Suppressor macrophage (primary cell): ENCODE measurements at places on chromosomes 7 and 10.

- peak; percentile 10 for DNase-seq
These were observed 39.7 kb downstream of the CACNB2 start for GRCh38 chr10:18179891-18180290.

DNA sequence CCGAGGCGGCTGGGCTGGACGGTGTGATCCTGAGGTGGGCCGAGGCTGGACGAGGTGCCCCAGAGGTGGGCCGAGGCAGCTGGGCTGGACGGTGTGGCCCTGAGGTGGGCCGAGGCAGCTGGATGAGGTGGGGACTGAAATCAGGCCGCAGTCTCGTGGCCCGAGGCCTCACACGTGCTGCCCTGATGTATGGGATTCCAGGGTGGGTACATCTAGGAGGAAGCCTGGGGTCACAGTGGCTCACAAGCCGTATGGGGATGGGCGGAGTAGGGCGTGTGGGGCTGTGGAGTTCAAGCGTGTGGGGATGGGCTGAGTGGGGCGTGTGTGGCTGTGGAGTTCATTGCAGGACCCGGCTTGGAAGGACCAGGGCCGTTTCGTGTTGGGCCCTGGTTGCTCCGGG lies 12.5 kb upstream of the NKX6-2 start:
- no peak for DNase-seq

- DNase-seq: no peak
These were observed 115.8 kb upstream of the PRR15 start for GRCh38 chr7:29447828-29448227.

- DNase-seq: no peak
These were observed 97.7 kb downstream of the TAF3 start for GRCh38 chr10:7915923-7916536.

DNA sequence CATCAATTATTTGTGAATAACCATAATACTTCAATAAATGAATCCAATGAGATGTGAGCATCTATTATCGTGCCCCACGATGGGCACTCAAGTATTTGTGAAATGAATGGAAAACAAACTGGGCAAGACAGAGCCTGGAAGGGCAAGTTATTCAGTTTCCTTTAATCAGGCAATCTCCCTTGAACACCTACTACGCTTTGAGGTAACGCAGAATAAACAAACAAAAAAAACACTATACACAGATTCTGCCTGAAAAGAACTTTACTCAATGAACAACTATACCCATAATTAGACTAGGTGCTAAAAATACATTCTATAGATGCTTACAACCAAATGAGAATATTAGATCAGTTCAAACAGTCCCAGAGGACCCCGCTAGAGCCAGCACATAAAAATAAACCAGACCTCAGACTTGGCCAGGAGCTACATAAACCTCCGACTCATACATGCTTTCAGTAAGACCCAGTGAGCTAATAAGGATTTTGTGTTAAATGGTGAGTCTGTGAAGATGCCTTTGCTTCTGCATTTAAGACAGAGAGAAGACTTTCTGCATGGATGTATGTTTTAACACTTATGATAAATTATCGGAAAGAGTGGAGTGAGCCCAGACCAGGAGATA lies 121.3 kb downstream of the MPP7 start:
- no peak for DNase-seq

DNA sequence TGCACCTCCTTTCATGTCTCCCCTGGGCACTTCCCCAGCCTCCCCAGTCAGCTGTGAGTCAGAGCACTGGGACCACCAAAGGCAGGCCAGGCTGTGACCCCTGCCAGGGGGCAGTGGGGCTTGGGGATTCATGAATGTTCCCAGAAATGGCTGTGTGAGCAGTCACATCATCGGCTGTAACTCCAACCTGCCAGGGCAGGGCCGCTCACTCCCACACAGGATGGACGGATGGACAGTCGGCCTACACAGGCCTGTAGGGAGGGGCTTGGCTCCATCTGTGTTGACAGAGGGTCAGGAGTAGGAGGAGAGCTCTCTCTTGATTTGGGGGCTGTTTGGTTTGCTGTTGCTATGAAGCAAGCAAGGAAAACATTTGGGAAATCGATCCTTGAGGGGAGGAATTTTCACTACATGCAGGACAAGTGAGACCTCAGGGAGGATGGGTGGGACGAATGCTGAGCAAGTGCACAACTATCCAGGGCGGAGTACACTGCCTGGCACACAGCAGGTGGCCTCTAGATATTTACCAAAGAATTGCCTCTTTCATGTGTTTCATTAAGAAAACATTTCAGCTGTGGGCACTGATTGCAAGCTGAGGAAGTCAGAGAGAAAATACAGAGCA lies 2.9 kb upstream of the IGFBP1 start:
- DNase-seq: no peak

GRCh38 chr7:17472518-17472917 lies 174.1 kb downstream of the AHR start:
- no peak for DNase-seq

DNA sequence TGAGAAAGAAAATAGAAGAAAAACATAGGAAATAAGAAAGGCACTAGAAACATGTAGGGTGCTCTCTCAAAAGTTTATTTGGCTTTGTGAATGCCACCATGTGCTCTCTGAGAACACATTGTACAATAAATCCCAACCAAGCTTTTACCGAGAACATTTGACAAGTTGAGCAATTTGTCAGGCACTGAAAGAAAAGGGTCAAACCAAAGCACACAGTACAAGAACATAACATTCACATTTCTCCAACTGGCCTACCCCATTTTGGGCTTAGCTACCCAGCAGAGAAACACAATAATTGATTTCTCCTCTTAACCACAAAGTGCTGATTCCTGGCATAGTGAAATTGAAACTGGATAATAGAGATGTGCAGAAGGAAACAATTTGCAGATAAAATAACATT lies 69.2 kb upstream of the SLC39A12 start:
- DNase-seq: no peak

DNA sequence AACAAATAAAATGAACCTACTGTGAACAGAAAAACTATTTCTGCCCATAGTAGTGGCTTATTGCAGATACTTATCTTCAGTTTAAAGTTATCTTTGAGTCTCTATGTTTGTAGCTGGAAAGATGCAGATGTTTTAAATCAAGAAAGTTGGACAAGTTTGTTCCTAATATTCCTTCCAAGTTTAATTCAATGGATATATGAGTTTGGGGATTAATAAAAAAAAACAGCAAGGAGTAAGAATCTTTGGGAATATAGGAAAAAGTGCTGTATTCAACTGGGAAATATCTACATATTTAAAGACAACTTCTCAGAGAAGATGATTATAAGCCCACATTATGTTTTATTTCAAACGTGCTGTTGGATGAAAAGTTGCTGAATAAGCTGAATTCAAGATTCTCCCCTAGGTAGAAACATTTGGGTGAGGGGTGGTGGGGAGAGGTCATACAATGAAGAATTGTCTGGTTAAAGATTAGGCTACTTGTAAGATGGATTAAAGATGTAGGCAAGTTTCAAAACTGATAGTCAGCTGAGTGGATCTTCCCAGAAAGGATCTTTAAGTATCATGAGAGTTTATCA lies 1135.2 kb downstream of the CNTNAP2 start:
- no peak for DNase-seq

GRCh38 chr7:5612695-5613094 lies 168.8 kb downstream of the RNF216 start:
- no peak for DNase-seq

DNA sequence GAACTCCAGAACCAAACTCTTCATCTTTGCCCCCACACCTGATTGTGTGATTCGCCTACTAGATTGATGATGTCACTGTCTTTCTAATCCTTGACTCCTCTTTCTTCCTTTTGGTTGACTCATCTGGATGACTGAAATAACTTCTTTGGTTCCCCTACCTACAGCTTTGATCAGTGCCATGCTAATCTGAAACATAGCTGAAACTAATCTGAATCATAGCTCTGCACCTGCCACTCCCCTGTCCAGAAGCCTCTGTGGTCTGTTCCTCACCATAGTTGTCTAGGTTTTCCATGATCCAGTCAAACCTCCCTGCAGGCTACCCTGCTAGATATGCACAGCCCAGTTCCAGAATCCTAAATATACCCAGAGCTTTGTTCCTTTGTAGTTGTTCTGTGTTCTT lies 51.9 kb downstream of the ZNF365 start:
- peak; percentile 27 for DNase-seq

- no peak for DNase-seq
These were observed 110.0 kb downstream of the EMX2 start for GRCh38 chr10:117652228-117653169.

DNA sequence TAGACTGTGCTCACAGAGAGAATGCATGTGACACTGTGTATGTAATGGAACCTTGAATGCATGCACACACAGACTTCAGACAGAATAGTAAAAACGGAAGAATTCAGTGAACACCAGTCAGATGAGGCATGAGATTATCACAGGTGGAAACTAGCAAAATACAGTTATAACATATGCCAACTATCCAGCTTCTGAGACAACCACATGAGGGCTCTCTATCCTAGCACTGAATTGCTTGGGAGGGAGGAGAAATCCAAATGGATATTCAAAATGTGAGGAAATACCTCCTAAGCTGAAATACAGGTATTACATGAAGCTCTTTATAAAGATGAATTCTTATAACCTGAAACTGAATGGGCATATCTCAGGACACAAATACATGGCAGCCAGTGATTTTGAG lies 30.6 kb downstream of the GARS1 start:
- no peak for DNase-seq

DNA sequence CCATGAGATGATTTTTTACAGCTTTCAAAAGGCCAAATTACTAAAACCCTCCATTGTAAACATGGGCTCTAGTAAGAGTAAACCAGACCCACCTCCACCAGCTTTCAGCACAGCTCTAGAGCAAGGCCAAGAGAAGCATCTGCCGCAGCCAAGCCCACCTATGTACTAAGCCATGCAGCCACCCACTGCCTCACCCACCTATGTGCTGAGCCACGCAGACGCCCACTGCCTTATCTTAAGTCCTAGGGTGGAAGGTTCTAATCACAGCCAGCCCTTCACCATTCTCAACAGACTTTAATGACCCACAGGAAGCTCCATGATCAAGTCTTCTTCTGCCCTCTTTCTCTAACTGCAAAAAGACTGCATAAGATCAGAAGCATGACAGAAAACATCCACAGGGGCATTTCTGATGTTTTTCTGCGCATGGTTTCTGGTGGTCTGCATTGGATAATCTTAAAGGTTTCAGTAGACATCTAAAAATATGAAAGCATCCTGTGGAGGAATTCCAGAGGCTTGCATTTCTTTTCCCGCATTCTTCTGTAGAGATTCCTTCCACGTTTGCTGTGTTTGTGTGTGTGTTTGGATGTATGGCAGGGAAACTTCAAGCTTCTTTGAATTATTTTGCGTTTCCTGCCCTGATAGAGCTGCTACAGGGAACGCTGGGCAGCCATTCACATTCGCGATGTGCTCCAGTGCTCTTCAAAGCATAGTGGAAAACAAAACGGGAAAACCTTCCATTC lies 286.1 kb upstream of the KLF6 start:
- no peak for DNase-seq

- DNase-seq: no peak
These were observed 5.7 kb downstream of the ELN start for GRCh38 chr7:74033372-74034311.

- no peak for DNase-seq
These were observed 78.0 kb upstream of the CTTNBP2 start for GRCh38 chr7:117951285-117951684.

DNA sequence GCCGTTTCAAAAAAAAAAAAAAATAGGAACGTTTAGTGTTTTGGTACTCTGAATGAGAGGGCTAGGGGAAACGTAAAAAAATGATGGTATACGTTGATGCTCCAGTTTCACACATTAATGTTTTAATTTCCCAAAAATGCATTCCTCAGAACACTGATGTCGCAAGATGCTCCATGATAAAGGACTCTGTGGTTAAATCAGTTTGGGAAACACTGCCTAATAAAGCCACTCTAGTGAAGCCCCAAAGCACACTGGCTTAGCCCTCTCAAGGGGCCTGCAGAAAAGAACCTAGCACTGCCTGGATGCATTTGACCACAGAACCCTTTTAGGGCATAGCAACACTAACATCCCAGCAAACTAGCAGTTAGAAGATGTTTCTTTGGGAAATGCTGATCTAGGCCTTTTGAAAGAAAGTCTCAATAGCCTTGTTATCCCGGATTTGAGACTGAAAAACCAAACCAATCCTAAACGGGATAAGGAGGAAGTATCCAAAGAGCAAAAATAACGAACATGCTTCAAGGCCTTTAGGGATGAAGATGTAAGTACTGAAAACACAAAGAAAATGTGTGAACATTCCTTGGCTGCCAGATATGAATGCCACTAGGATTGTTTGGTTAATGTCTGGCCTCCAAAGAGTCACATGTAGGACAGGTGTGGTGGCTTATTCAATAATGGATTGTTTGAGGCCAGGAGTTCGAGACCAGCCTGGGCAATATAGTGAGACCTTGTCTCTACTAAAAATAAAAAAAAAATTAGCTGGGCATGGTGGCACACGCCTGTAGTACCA lies 11.0 kb downstream of the DLG5 start:
- DNase-seq: no peak

GRCh38 chr10:42969909-42970308 lies 107.0 kb upstream of the RET start:
- DNase-seq: no peak

DNA sequence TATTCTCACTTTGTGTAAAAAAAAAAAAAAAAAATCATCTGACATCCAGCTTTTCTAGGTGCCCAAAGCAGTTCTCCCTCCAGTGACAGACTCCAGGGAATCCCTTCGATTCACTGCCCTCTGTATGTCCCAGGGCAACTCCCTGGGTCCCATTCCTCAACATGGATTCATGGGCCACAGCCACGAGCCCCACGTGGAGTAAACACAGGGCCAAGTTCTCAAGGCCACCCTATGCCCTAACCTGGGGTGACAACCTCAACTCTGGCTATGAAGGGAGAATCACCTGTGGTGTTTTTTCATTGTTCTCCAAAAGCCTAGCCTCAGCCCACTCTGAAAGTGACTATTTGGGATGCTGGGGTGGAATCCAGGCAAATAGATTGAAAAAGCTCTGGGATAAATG lies 3.4 kb downstream of the BNIP3 start:
- no peak for DNase-seq

- no peak for DNase-seq
These were observed 198.7 kb downstream of the AHR start for GRCh38 chr7:17497136-17497535.

- no peak for DNase-seq
These were observed 226.7 kb downstream of the EXOC4 start for GRCh38 chr7:133479456-133480065.
